Fibroblast of lung (primary cell): ENCODE measurements at places on chromosomes 1 and 21.
A peak's percentile ranks its signal among the peaks of the same experiment; 100 is the strongest.

DNA sequence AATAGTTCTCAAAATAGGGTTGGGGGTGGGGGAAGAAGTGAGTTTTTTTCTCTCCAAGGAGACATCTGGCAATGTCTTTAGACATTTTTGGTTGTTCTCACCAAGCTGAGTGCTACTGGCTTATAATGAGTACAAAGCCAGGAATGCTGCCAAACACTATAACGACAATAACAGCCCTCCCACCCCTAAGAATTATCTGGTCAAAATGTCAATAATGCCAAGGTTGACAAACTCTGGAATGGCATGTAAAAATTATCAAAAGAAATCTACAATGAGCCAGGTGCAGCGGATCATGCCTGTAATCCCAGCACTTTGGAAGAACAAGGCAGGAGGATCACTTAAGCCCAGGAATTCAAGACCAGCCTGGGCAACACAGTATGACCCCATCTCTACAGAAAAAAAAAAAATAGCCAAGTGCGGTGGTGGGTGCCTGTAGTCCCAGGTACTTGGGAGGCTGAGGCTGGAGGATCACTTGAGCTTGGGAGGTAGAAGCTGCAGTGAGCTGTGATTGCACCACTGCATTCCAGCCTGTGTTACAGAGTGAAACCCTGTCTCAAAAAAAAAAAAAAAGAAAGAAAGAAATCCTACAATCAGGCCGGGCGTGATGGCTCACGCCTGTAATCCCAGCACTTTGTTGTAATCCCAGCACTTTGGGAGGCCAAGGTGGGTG is 2.5 kb downstream of the ATP5PF start:
- DNase-seq = no peak

GRCh38 chr1:8856689-8857412 is 21.6 kb downstream of the ENO1 start:
- DNase-seq = no peak

DNA sequence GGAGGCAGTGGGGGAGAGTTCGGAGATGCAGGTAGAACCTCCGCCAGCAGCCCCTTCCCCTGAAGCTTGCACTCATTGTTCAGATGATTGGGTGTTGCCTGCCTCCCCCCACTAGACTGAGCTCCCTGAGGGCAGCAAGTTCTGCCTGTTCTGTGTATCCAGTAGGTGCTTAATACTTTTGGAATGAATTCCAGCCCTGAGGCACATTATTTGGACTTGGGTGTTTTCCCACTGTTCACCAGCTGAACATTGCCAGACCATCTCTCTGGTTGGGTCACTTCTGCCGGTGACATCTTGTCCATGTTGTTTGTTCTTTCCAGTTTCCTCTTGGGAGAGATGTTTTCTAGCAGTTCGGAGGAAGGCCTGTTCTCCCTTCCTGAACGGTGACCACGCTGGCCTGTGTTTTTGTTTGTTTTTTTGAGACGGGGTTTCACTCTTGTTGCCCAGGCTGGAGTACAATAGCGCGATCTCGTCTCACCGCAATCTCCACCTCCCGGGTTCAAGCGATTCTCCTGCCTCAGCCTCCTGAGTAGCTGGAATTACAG is 48.7 kb downstream of the SPSB1 start:
- DNase-seq = no peak

- DNase-seq = peak; percentile 4
Measured at GRCh38 chr1:96075704-96076455, 645.7 kb upstream of the PTBP2 start.

DNA sequence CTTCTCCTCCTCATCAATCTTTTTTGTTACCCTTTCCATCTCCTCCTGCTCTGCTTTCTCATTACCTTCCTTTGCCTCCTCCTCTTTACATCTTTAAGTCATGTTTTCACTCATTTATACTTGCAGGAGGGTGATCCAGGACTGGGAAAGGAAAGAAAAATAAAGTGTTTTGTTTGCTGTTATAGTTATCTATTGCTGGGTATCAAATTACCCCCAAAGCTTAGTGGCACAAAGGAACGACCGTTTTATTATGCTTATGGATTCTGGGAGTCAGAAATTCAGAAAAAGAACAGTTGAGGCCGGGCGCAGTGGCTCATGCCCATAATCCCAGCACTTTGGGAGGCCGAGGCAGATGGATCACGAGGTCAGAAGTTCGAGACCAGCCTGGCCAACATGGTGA is 12.5 kb upstream of the AGO4 start:
- no peak for DNase-seq

DNA sequence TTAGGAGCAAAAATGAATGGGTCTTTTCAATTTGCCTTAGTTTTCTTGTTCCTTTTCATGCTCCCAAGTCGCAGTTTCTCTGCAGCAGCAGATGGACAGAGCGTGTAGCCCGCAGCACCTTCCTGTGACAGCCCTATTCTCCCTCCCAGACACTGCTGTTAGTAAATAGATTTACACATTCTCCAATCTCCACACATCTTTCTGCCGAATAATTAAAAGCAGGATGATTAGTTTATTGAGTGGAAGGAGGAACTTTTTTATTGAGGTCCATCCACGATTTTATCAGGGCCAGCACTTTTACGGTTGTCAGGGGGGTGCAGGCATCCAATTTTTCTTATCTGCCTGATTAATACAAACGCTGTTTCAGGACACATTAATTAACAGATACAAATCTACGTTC is 98.2 kb upstream of the USH2A start:
- no peak for DNase-seq

DNA sequence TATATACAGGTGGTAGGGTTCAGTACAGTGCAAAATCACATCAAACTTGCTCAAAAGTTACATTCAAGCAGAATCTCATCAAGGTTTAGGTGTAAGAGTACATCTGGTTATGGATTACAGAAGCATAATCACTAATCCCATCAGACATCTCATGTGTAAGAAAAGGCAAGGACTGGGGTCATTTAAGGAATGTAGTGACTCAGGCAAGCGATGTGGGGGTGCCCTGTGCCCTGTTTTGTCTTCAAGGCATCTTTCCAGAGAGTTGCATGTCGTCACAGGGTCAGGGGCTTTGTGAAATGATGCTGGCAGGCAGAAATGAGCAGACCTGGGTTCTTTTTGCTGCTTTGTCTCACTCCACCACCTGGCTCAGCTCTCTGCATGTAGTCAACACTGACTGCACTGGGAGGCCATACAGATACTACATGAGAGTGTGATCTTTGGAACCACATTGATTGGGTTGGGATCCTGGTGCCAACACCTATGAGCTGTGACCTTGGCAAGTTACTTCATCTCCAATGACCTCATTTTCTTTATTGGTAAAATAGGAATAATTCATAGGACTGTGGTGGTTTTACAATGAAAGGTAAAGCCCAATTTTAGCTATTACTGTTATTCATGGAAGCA is 8.2 kb upstream of the HHIPL2 start:
- no peak for DNase-seq

- peak; percentile 55 for DNase-seq
Measured at GRCh38 chr1:26998429-26999300, 5.2 kb downstream of the TRNP1 start.

- DNase-seq = no peak
Measured at GRCh38 chr1:12159816-12160215, 7.0 kb upstream of the TNFRSF1B start.

DNA sequence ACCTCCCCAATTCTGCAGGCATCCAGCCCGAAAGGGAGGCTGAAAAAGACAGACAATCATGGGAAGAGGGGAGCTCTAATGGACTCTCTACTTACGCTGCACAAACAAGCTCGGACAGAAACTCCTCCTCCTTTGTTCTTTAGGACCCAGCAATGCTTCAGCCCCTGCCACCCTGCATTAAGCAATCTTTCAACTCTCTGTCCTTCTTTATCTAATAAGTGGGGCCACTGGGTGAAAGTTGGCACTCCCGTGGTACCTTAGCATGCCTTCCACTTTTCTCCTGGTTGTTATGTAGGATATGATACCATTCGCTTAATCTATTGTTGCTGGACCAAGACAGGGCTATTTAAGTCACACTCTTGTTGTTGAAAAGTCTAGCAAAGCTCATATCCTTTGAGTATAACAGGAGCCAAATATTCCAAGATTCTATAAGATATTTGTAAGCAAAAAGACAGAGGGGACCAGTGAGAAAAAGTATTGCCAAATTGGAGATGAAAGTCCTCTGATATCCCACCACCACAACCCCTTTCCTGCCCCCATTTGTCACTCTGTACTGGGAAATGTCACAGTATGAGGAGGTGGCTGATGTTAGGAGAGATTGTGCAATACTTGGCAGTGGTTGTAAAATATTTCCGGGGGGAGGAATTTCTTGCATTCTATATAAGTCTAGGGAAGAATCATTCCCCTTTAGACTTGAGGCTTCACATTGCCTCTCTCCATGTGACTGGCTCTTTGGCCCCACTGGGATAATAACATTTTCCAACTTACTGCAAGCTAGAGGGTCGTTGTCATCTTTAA is 137.3 kb upstream of the GJB5 start:
- DNase-seq = no peak

- peak; percentile 11 for DNase-seq
Measured at GRCh38 chr1:41238311-41238988, 3.7 kb downstream of the SCMH1 start.

- DNase-seq = no peak
Measured at GRCh38 chr1:234473118-234473517, 5.9 kb downstream of the TARBP1 start.

DNA sequence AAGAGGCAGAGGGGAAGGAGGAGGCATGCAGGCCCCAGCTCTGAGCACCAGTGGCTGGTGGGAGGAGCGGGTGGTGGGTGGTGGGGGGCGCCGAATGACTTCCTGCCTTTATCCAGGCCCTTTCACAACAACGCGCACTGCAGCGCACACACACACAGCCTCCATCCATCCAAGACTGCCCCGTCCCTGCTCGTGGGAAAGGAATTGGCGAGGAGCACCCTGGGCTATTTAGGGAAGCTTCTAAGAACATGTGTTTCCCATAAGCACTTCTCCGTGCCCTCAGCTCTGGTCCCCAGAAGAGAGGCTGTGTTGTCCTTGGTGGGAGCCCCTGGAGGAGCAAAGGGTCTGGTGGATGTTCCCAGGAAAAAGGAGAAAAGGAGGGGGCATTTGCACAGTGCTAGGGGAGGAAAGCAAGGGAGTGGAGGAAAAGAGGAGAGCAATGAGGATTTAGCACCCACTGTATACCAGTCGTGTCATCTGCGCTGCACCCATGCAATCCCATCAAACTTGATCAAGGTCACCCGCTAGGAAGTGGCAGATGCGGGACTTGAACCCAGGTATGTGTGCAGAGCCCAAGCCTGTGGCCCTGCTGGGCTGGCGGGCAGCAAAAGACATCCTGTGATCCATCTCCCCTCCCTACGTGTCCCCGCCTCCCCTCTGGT is 28.1 kb downstream of the EPHA2 start:
- no peak for DNase-seq

- DNase-seq = peak; percentile 25
Measured at GRCh38 chr1:48061162-48062136, 64.3 kb upstream of the TRABD2B start.

- no peak for DNase-seq
Measured at GRCh38 chr1:179786815-179787685, 44.0 kb downstream of the FAM163A start.

DNA sequence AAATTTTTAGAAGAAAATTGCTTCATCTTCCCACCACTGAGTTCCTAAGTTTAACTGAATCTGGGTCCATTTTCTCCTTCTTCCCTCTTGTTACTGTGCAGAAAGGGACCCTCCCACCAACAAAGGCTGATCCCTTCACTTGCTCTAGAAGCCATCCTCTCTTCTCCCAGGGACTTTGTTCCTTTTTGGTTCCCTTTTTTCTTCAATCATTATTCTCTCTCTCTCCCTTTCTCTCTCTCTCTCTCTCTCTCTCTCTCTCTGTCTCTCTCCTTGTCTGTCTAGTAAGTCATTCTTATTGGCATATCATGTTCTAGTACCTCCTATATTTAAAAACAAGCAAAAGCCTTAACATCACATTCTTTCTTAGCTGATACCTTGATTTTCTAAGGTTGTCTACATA is 31.7 kb upstream of the GADD45A start:
- DNase-seq = no peak

GRCh38 chr1:155471891-155472290 is 90.7 kb downstream of the ASH1L start:
- DNase-seq = no peak

DNA sequence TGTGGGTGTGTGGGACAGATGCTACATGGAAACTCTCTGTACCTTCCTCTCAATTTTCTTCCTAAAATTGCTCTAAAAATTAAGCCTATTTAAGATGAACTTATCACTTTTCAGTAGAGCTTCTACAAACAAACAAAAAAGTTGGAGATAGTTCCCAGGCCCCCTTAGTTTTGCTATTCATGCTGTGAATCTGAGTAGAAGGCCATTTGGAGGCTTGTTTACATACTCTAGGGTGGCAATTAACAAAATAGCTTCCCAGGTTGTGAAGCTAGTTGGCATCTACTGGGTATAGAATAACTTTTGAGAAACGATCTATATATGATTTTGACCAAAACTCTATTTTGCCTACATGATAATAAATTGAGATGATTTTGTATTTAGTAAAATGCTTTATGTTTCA is 541.4 kb upstream of the B3GALT2 start:
- no peak for DNase-seq

DNA sequence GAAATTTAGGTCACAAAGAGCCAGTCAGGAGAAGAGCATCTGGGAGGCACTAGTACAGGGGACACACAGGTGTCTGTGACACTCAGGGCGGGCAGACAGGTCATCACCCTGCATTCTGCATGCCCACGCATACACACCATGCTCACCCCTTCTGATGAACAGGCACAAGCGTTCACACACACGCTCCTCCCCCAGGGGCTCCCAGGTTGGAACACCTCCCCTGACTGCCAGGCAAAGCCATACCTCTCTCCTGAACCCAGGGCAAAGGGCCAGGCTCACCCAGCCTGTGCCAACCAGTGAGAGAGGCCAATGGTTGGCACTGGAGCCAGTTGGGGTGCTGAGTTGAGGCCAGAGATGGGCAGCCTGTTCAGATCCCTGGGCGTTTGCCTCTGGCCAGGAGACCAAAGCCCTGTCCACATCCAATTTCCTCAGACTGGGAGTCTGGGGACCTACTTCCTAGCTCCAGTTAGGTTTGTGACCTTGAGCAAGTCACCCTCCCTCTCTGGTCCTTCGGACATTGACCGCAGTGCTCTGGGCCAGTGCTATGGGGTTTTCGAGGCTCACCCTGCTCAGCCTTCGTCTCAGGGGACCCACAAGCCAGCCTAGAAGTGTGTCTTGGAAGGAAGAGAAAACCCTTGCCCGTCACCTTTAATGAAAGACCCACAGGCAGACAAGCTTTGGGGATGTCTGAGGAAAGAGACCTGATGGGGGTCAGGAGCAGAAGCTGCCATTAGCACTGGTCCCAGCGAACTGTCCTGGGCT is 5.8 kb upstream of the LAD1 start:
- DNase-seq = no peak

- DNase-seq = peak; percentile 64
Measured at GRCh38 chr1:85322655-85323054, 46.2 kb upstream of the BCL10 start.

DNA sequence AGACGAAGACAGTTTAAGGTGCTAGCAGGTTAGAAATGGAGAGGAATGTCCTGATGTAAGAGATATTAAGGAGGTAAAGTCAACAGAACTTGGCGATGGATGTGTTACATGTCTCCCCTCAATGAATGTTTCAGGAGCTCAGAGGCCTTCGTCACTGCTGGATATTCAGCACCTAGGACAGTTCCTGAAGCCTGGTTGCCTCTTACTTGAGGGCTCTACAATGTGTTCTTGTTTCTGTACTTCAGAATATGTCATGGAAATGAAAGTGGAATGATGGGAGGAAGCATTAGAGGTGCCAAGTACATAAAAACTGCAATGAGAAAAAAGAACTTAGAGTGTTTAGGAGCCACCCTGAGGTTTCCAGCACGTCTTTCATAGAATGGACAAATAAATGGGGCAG is 17.7 kb downstream of the TNR start:
- DNase-seq = peak; percentile 20

- DNase-seq = no peak
Measured at GRCh38 chr1:230243146-230243545, 176.1 kb downstream of the GALNT2 start.

GRCh38 chr1:212430955-212431394 is 1.7 kb upstream of the NENF start:
- DNase-seq = no peak
